ENCODE measurements at places on chromosomes 11 and 22. TPM values are rescaled to one million over a fixed set of nuclear protein-coding genes. Genes with fewer than 3 reads are reported as not detected.

BIK gene
- 1.5 TPM for total RNA-seq

MMP3 gene
- total RNA-seq = 0.41 TPM

TESMIN gene
- 5.9 TPM for total RNA-seq

TBX10 gene
- not detected for total RNA-seq

C1QTNF4 gene
- not detected for total RNA-seq

CCDC87 gene
- total RNA-seq = 0.54 TPM

ANO3 gene
- 0.01 TPM for total RNA-seq

CCDC134 gene
- total RNA-seq = 3.6 TPM

SLC22A9 gene
- total RNA-seq = not detected

REXO2 gene
- total RNA-seq = 117 TPM

HMOX1 gene
- total RNA-seq = 671 TPM

HPS5 gene
- total RNA-seq = 14.6 TPM

GLYATL2 gene
- not detected for total RNA-seq

ALDH3B2 gene
- not detected for total RNA-seq

OR10D3 gene
- total RNA-seq = not detected

A4GALT gene
- 19.4 TPM for total RNA-seq

TRMT112 gene
- 440 TPM for total RNA-seq

MMP27 gene
- not detected for total RNA-seq

LARGE2 gene
- 2.2 TPM for total RNA-seq

TSG101 gene
- total RNA-seq = 115 TPM

YWHAH gene
- 139 TPM for total RNA-seq

PANX3 gene
- not detected for total RNA-seq

ROBO3 gene
- total RNA-seq = 1.4 TPM

CHCHD10 gene
- 73.8 TPM for total RNA-seq

SLC7A4 gene
- total RNA-seq = not detected

TRIM66 gene
- total RNA-seq = 2.8 TPM

AMPD3 gene
- total RNA-seq = 10.2 TPM

HPX gene
- 0.25 TPM for total RNA-seq

NEFH gene
- 0.10 TPM for total RNA-seq

P2RX6 gene
- 0.70 TPM for total RNA-seq

ZP1 gene
- total RNA-seq = 0.09 TPM

NAALADL1 gene
- 0.03 TPM for total RNA-seq

STX3 gene
- 24.6 TPM for total RNA-seq

OR4C12 gene
- total RNA-seq = not detected

SAAL1 gene
- 39.3 TPM for total RNA-seq

MS4A15 gene
- total RNA-seq = not detected

ADM2 gene
- total RNA-seq = 0.64 TPM

OR5W2 gene
- not detected for total RNA-seq

BTBD18 gene
- not detected for total RNA-seq

SPDYC gene
- not detected for total RNA-seq

WNT7B gene
- 87.1 TPM for total RNA-seq

NCAPD3 gene
- 22.1 TPM for total RNA-seq

OAF gene
- 13.3 TPM for total RNA-seq

ESAM gene
- 9.1 TPM for total RNA-seq
